RKO (cell line): ENCODE measurements at places on chromosomes 12 and 14.

DNA sequence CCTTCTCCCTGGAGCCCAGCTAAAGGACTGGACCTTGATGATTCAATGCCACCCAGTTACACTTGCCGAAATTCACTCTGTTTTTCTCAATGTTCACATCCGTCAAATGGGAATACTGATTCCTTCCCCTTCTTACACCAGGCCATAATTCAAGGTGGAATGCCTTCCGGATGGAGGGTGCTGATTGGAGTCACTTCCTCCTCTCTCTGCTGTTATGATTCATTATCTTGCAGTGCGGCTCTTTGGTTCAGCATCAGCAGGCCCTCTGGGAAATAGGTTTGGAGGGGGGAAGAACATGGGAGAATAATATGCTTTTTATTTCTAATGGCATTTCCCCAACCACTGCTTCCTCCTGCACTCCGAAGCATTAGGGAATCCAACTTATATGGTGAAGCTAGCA is 390.6 kb upstream of the TBX3 start:
- no peak for DNase-seq

DNA sequence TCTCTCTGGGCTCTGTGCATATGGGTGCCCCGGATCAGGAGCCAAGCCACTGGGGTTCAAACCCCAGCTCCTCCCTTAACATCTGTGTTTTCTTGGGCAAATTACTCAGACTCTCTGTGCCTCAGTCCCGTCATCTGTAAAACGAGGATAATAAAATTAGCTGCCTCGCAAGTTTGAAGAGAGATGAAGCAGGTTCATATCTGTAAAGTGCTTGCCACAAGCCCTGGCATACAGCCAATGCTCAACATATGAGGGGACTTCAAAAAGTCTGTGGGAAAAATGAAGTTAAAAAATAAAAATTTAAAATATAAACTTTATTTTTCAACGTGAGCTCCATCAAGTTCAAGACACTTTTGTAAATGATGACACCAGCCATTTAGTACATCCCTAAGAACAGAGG is 276.7 kb downstream of the FOXN3 start:
- no peak for DNase-seq

DNA sequence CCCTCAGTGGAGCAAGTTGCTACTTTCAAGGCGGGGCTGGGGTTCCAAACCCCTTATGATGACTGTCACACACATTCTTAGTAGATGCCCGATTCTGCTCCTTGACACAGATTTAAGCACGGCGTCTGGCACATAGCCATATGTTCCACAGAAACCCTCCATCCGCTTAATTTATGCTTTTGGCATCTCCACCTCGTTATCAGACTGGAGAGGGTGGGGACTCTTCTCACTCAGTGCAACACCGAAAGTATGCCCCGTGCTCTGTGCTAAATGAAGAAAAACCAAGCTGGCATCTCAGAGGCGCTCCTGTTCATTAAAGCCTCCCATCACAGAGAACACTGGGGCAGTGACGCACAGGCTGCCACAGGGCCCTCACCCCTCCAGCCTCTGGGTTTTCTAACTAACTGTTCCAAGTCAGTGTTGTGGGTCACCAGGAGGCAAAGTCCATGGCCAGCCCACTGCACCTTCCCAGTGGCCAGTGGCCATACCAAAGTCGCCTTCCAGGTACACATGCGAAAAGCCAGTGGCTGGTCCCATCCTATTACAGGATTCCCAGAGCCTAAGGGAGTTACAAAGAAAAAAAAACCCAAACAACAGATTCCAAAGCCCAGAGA is 27.3 kb downstream of the CCDC88C start:
- DNase-seq: no peak

DNA sequence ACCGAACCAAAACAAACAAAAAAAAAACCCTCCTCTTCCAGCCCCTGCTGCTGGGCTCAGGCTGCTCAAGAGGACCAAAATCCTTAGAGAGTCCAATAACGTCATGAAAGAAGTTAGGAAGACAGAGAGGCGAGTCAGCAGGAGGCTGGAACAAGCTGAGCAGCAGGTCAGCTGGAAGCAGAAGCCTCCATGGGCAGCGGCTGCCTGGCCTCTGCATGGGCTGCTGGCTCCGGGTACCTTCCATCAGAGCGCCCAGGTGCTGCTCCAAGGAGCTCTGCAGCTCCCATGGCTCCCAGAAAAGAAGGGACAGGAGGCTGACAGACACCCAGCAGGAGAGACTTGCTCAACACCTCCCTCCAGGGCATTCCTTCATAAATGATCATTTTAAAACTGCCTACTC is 3.2 kb upstream of the KRT2 start:
- DNase-seq: no peak

DNA sequence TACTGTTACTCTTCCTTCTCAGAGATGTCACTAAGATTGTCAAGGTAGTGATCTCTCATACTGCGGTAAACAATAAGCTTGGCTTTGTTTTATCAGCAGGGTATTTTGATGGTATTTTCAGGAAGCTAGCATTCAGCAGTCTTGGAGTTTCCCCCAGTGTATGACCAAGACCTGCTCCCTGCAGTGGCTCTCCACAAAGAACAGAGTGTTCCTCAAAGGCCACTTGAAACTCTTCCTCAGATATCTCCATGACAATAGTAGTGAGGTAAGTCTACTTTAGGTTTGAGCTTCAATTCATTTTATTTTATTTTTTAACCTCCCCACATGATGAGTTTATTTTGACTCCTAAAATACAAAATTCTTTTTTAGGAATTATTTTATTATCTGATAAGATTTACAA is 74.0 kb upstream of the G2E3 start:
- no peak for DNase-seq

GRCh38 chr12:104707194-104707593 is 250.4 kb downstream of the CHST11 start:
- DNase-seq: no peak

GRCh38 chr14:22887260-22887989 is 4.4 kb downstream of the REM2 start:
- peak; percentile 87 for DNase-seq

DNA sequence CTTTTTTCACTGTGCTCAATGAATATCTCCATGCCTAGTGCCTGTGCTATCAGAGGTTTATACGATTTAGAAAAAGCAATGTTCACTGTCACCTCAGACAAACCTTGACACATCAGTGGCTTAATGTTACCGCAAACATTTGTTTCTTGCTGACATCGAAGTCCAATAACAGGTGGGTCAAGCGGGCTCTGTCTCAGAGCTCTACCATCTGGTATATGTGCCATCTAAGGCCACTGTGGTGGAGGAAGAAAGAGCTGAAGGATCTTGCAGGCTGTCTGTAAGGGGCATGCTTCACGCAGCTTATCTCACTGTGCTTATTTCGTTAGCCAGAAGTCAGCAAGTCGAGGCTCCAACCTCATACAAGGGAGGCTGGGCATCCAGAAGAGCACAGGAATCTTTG is 189.5 kb upstream of the NTF3 start:
- DNase-seq: no peak

- DNase-seq: no peak
Observed at GRCh38 chr14:84749191-84749955, 780.6 kb upstream of the FLRT2 start.

GRCh38 chr12:31958569-31959160 is 550 bp upstream of the RESF1 start:
- no peak for DNase-seq
